ENCODE measurements at places on chromosomes 13 and 19.

GRCh38 chr13:109795011-109795410 is 8.6 kb upstream of the IRS2 start:
- DNase-seq, result no peak

GRCh38 chr13:111399776-111400538 is 79.5 kb downstream of the TEX29 start:
- no peak for DNase-seq

GRCh38 chr19:19488875-19489690 is 26.3 kb downstream of the TSSK6 start:
- peak; percentile 96 for DNase-seq

- DNase-seq, result peak; percentile 13
These were observed 576 bp upstream of the EPN1 start for GRCh38 chr19:55674459-55674840.

GRCh38 chr13:77502104-77502720 is 33.3 kb upstream of the SCEL start:
- no peak for DNase-seq

GRCh38 chr19:58474997-58475713 is 997 bp upstream of the ZNF446 start:
- DNase-seq, result no peak

DNA sequence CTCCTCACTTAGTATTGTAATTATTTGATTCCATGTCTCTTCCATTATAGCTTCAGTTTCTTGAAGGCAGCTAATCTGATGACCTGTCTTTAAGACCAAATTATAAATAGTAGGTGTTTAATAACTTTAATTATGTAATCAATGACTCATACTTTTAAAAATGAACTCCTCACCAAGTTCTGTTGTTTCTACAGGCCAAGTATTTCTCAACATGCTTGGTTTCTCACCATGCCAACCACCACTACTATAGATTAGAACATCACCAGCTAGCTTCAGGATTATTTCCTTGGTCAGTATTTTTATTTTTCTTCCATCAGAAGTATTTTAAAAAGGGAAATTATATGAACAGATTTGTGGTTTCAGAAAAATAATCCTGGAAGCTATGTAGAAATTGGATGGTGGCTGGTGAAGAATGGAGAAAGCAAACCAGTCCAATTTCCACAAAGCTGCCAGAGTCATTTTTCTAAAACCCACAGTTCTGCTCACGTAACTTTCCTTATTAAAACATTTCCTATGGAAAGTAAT is 237.7 kb upstream of the DACH1 start:
- no peak for DNase-seq

- no peak for DNase-seq
These were observed 117.7 kb downstream of the COL4A2 start for GRCh38 chr13:110424569-110425443.

DNA sequence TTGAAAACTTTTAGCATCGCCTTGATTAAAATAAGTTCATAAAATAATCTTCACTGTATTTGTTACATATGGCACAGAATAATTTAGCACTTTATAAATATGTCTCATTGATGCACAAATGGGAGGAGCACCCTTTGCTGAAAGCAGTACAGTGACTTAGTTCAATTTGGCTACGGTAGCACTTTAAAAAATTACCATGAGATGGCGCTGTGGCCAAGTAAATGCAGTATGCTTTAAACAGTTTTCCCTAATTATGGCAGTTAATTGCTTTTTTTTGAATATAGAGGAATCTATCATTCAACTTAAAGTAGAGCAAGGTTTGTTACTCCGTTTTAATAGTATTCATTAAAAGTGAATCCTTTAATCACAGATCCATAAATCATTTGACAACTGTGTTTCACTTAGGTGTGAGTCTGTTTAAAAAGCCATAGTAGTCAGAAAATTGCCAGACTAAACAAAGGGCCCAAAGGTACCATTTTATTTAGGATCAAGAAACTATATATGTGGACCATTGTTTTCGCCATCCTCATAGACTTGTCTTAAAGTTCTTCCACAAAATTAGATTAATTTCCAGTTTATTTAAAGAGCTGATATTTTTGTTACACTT is 34.7 kb upstream of the ESD start:
- DNase-seq, result peak; percentile 56

- DNase-seq, result no peak
These were observed 1581.3 kb downstream of the EFNB2 start for GRCh38 chr13:104954210-104954609.

DNA sequence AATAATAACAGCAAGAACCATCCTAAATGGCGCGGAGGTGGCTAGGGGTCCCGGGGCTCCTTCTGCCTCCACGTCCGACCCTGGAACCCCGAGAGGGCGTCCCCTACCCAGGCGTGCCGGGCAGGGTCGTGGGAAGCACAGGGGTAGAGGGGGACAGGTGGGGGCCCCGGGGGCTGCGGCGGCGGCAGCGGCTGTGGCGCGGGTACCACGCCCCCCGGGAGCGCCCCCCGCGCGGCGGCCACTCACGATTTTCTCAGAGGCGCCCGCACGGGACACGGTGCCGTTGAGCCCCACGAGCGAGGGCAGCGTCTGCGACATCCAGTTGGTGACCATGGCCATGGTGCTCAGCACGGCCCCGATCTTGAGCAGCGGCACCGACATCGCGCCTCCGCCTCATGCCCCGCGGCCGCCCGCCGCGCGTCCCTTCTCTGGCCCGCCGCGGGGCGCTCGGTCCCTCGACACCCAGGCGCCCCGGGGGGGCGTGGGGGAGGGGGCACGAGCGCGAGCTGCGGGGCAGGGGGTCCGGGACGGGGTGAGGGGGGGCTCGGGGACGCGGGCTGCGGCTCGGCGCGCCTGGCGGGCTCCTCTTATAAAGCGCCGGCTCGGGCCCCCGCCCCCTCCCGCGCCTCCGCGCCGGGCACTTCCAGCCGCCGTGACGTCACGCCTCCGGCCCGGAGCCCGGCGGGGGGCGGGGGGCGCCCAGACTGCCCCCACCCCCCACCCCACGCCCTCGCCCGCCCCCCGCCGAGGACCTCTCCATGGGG is 22.9 kb downstream of the OLFM2 start:
- DNase-seq, result peak; percentile 28

- DNase-seq, result no peak
These were observed 21.0 kb upstream of the ZNF254 start for GRCh38 chr19:24065865-24066604.

GRCh38 chr13:31477961-31478360 is 261.4 kb upstream of the RXFP2 start:
- peak; percentile 69 for DNase-seq

DNA sequence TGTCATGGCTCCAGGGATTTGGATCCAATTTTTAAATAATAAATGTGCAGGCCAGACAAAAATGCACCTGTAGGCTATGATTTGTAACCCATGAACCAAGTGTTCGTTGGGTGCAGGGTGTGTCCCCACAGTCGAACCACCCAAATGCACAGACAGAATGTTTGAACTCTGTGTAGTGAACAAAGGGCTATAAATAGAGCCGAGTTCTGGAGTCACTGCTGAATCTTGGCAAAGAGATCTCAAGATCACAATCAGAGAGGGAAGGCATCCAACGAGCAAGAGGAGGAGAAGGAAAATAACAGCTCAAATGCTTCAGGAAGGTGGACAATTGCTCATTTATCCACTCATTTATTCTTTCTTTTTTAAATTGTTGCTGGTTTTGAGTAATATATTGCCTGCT is 547.9 kb downstream of the FGF9 start:
- DNase-seq, result no peak

- DNase-seq, result no peak
These were observed 16.1 kb upstream of the MADCAM1 start for GRCh38 chr19:480016-480855.

- no peak for DNase-seq
These were observed 567 bp upstream of the CTU1 start for GRCh38 chr19:51108805-51109146.

DNA sequence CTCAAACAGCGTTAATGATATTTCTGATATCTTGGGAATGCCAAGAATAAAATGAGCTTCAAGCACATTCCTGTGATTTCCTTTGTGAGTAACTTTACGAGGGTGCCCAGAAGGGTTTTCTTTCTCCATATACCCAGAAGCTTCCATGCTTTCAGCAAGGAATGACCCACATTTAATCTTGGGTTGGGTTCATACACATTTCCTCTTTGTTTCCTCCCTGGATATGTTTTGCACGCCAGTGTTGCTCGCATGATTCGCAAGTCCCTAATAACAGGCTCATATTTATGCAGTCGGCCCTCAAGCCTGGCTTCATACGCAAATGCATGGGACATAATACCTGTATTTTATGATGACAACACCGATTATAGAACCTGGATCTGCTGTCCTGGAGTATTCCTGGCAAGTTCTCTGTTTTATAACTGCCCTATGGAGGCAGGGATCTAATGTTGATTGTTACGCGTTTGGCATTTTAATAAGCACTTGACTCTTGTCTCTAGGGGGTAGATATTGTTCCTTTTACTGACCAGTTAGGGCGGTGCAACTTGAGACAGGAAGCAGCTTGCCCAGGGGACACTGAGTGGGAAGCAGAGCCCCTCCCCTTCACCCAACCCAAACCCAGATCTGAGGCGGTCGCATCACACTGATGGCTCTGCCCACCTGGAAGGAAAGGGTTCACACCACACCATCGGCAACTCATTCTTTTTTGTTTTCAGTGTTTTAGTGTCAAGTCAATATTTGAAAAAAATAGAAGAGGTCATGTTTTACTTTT is 220.4 kb upstream of the SOX1 start:
- no peak for DNase-seq

- no peak for DNase-seq
These were observed 11.6 kb upstream of the ZNF431 start for GRCh38 chr19:21130097-21130775.

DNA sequence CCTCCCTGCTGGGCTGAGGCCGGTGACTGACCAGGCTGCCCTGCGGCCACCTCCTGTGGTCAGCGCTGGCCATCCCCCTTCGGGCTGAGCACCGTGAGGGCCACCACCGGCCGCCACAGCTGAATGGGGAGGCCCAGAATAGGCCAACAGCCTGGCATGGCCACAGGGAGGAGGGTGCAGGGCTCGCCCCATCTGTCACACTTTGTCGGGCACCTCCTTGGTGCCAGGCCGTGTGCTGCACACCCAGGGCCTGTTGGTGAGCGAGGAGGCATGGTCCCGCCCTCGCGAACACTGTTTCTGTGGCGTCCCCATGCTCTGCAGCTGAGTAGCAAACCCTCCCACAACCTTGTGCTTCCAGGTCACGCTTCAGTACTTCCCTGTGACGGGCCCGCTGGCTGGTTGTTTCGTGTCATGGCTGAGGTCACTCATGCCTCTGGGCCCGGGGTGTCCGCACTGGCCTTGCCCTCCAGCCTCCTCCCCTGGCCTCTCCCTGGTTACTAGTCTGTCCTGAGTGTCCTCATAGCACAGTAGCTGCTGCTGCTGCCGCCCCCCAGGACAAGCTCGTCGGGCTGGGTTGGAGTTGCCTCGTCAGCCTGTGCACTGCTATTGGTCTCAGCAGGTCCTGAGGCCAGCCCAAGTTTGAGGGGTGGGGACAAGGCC is 15.2 kb downstream of the EPN1 start:
- no peak for DNase-seq

DNA sequence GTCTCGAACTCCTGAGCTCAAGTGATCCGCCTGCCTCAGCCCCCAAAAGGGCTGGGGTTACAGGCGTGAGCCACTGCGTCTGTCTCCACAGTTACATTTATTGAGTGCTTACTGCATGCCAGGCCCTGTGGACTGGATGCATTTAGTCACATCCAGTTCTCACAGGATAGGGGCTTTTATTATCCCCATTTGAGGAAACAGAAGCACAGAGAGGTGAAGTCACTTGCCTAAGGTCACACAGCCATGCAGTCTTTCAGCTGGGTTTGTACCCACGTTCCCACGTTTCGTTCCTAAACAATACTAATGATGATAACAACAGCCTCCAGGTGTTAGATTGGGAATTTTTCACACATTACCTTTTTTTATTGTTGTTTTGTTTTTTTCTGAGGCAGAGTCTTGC is 9.1 kb upstream of the EBI3 start:
- DNase-seq, result no peak

DNA sequence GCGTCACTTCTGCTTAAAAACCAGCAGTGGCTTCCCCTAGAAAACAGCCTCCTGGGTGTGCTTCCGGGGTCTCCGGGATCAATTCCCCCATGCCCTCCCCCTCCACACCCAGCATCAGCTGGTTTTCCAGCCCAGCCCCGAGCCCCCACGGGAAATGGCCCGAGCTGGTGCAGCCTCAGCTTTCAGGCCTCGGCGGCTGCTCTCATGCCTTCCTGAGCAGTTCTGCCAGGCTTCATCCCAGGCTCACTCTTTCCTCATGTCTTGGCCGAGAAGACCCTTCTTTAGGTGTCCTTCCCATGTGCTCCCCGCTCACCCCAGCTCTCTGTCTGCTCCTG is 103.1 kb upstream of the RNF113B start:
- DNase-seq, result no peak

GRCh38 chr13:73324842-73325722 is 266.3 kb downstream of the KLF5 start:
- DNase-seq, result no peak

DNA sequence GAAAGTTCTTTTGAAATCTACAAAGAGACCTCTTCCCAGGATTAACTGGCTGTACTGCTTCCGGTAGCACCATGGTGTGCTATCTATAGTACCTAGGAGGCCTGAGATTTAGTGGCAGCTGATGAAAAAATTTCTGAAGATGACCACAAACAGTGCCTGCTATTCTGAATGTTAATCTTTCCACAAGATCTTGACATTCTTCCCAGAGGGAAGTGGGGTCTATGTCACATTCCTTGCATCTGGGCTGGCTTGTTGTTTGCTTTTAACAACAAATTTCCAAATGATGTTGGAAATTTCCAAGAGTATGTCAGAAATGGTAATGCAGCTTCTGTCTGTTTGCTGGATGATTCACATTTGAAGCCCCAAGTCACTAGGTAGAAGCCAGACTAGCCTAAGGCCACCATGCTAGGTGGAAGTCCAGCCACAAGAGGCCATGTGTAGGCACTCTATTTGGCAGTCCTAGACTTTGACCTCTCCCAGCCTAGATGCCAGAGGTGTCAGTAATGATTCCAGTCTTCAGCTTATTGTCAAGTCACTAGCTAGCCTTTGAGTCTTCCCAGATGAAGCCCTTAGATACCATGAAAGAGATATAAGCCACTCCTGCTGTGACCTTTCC is 22.1 kb downstream of the SPART start:
- DNase-seq, result peak; percentile 77

- DNase-seq, result no peak
These were observed 74.7 kb downstream of the GADD45B start for GRCh38 chr19:2550431-2551171.

DNA sequence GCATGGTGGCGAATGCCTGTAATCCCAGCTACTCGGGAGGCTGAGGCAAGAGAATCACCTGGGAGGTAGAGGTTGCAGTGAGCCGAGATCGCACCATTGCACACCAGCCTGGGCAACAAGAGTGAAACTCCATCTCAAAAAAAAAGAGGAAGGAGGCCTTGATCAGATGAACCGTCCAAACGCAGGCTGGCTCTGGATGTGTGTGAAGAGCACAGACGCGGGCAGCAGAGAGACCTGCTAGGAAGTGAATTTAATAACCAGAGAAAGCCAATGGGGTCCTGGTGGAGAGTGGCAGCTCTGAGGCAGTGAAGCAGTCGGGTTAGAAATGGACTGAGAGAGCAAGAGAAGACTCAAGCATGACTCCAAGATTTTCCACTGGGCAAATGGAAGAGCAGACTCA is 136.5 kb downstream of the RNF17 start:
- no peak for DNase-seq
